ENCODE measurements at places on chromosomes 2 and 18. TPM values are rescaled to one million over a fixed set of nuclear protein-coding genes. Genes with fewer than 3 reads are reported as not detected.

Gene FAM237A
- not detected for total RNA-seq

Gene IL18R1
- total RNA-seq, result 1.2 TPM

Gene OTOS
- not detected for total RNA-seq

Gene PRSS56
- total RNA-seq, result 2.5 TPM

Gene ICOS
- total RNA-seq, result not detected

Gene CCDC68
- 2.4 TPM for total RNA-seq

Gene PPP1R1C
- not detected for total RNA-seq

Gene RNF152
- total RNA-seq, result 3.7 TPM

Gene SERPINB3
- not detected for total RNA-seq

Gene SH3RF3
- 2.8 TPM for total RNA-seq

Gene SIX3
- total RNA-seq, result not detected

Gene ADD2
- total RNA-seq, result 0.36 TPM

Gene LCT
- total RNA-seq, result not detected

Gene CDH7
- not detected for total RNA-seq

Gene NCKAP1
- 303 TPM for total RNA-seq

Gene LONRF2
- 7.5 TPM for total RNA-seq

Gene KCNG3
- total RNA-seq, result not detected

Gene TRIM54
- 219 TPM for total RNA-seq

Gene SLC39A10
- total RNA-seq, result 1.6 TPM

Gene HMSD
- total RNA-seq, result not detected

Gene FBXO36
- total RNA-seq, result 0.92 TPM

Gene FSIP2
- 0.17 TPM for total RNA-seq

Gene IL1F10
- total RNA-seq, result not detected

Gene PLGLB2
- total RNA-seq, result 2.9 TPM

Gene TMEM182
- total RNA-seq, result 6.1 TPM

Gene LINC00305
- not detected for total RNA-seq

Gene PER2
- 7.5 TPM for total RNA-seq

Gene ANKRD29
- total RNA-seq, result 0.93 TPM

Gene TMEM247
- not detected for total RNA-seq

Gene SFTPB
- total RNA-seq, result not detected

Gene SATB2
- total RNA-seq, result 6.4 TPM

Gene TLK1
- 7.7 TPM for total RNA-seq

Gene PTPRN
- total RNA-seq, result not detected

Gene POTEJ
- not detected for total RNA-seq

Gene SLC11A1
- 1.1 TPM for total RNA-seq

Gene CAVIN2
- 35.2 TPM for total RNA-seq

Gene CD207
- not detected for total RNA-seq

Gene TUBB8B
- not detected for total RNA-seq

Gene ZC3H15
- 68.9 TPM for total RNA-seq

Gene PIEZO2
- total RNA-seq, result 0.23 TPM
